D341Med (cell line): ENCODE measurements at places on chromosomes 13 and 19.
A peak's percentile ranks its signal among the peaks of the same experiment; 100 is the strongest.

DNA sequence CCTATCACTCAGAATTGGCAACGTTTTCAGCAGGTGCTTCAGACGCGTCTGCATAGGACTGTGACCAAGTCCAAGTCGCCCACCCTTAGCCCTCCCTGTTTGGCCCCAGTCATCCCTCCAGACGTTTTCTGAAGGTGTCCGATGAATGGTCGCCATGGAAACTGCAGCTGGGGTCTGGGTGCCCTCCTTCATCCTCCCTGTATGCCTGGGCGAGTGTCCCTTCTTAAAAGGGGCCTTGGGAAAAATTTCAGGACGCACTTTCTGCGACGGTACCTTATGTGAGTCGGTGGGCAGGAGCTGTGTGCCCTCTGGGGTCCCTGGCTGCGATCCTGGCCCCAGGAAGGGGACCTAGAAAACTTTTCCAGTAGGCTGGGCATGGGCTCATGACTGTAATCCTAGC is 25.1 kb downstream of the MAN2B1 start:
- peak; percentile 13 for DNase-seq

- no peak for DNase-seq
Observed at GRCh38 chr19:1512671-1513498, at the start of gene ADAMTSL5. Gene ADAMTSL5, minus strand, starts transcription at chr19:1513019. Its CDS starts 2,076 bp downstream, at chr19:1510943.

DNA sequence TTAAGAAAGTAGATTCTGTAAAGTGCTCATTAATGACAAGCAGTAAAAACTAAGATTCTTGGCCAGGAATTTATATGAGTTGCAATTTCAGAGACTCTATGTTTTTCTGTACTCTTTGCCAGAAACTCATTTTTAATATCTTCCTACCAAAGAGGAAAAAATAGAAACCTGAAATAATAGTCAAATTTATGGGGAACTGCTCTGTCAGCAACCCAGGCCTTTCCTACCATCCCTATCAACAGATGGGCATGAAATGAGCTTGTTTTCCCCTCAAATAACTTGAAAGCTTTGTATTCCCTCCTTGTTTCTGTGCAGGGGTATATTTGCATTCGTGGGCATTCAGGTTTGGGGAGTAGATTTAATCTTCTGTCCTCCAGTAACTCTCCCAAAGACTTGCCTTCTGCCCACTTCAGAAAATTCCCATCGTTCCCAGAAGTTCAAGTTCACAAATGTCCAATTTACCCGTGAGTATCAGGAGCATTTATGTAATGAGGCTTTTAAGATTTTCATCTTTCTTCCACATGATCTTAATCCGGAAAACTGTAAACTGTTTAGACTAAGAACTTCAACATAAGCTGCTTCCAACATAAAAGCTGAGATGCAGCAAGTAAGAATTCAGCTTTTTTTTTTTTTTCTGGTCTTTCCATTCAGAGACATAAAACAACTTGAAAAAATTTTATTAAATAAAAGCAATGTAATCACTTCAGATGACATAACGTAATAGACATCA is 363.1 kb downstream of the EFNB2 start:
- DNase-seq = no peak

DNA sequence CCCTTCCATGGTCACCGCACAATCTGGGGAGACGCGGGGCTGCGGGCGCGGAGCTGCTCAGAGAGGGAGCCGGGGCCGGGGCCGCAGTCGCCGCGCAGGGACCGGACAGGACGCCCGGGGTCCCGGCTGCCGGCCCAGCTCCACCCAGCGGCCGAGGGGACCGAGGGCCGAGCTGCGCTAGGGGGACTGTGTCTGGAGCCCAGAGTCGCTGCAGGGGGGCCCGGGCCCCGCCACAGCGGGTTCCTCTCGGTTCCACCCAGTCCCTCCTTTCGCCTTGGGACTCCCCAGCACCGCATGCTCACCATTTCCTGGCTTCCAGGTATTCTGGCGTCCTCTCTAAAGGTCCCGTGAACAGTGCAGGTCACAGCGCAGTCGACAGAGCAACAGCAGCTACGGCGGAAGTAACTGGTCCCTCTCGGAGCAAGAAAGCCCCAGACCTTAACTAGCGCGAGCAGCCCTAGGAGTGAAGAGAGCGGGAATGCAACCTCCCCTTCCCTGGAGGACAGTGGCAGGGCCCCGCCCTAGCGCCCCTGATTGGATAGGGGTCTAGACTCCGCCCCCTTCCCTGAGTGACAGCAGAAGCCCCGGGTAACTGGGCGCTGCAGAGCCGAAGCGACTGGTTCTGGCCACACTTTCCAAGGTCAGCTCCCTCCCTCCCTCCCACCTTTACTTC is at the start of gene ZNF878:
Gene ZNF878, minus strand, starts transcription at position 465 of the 673 bp plus-strand sequence. Its CDS starts 160 bp downstream, at position 305.
- DNase-seq = peak; percentile 94

GRCh38 chr13:87498681-87499080 is 172.5 kb upstream of the SLITRK5 start:
- no peak for DNase-seq
